NCI-H2171 treated with DMSO at 0.1 percent for 48 hours (cell line): ENCODE measurements at places on chromosomes 4 and X.

DNA sequence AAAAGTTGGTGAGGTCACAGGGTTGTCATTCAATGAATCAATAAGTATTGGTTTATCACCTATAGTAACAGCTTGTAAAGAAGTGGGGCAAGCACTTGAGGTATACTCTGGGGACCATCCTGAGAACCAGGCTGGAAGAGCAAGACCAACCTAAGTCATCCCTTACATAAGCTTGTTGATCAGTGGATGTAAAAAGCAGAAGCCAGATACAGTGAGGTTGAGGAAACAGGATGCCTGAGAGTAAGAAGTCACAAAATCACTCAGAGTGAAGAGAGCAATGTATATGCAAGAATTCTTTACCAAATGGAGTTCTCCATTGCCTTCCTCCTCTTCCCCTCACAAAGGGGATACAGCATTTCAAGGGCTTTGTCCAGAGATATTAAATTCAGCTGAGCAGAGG is 76.3 kb upstream of the PACRGL start:
- no peak for DNase-seq

GRCh38 chr4:152936446-152937335 is 568 bp downstream of the FHDC1 start:
- DNase-seq = peak; percentile 18

DNA sequence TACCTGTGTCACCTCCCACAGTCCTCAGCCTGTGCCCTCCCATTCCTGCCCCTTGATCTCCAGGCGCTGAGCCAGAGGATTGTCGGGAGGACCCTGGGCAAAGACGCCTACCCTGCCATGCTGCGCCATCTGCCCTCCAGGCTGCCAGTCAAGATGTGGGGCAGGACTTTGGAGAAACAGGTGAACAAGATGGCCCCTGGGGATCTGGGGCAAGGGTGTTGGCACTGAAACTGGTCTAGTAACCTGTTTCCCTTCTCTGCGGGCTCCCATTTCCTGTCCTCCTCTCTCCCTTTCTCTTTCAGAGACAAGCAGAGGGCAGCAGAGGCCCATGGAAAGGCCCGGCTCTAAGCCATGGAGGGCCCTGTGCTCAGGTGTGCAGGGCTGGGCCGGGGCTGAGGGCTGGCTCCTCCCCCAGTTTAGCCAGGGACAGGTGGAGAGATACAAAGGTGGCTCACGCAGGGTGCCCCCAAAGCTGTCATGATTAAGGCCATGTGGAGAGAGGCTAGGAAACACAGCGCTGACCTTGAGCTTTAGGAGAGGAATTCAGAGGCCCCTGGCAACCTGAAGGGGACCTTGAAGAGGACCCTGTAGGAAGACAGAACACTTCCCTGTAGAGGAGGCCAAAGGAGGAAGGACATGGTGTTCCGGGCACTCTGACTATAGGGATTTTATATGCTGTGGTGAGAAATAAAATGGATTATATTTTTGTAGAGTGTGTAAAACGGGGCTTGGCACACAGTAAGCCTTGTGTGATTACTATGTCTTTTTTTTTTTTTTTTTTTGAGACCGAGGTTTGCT is at the start of gene GLOD5:
Gene GLOD5, plus strand, starts transcription at position 74 of the 798 bp plus-strand sequence. Its CDS starts 44 bp downstream, at position 118.
- DNase-seq = peak; percentile 69

- DNase-seq = no peak
These were observed 55.9 kb upstream of the FHDC1 start for GRCh38 chr4:152880263-152880662.

GRCh38 chr4:73662709-73663546 is 42.7 kb upstream of the RASSF6 start:
- peak; percentile 48 for DNase-seq
